ENCODE measurements at places on chromosomes 6 and 20.

DNA sequence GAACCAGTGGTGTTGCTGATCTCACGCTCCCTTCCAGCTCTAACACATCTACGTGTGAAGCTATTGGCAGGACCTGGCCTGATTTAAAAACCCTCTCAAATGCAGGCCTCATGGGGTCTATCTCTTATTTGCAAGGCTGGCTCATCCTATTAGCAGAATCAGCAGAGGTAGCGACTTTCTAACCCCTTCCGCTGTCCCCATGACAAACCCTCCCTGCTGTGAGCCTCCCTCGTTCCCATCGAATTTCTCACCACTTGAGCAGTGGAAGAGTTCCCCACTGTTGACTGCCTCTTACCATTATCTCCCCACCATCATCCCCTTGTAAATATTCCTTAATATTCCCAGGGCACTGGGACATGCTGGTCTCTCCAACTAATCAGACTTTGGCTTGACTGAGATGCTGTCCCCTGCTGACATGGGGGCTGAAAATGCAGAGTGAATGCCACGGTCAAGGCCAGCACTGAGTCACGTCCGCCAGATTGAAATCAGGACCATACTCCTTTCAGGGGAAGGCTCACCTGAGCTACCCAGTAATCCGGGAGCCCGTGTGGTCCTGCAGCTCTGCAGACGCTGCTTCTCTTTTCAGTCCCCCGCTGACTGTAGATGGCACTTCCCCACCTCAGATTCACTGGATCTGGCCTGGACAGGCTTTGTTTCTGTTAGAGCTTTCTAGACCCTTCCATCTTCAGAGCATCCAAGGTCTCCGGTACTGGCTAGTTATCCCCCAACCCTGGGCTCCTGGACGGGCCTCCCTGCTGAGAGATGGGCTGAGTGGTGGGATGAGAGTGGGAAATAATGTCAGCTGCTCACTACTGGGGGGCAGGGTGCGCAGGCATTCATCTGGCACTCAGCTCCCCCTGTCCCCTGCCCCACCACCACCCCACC lies 23.1 kb downstream of the AAR2 start:
- no peak overlapping the region for H3K27ac ChIP-seq
- DNase-seq, result no peak
- peaks cover 25% of the 10 kb centered on the region for H3K36me3 ChIP-seq
- no peaks in the 10 kb centered on the region for H3K27me3 ChIP-seq
- no peaks in the 10 kb centered on the region for H3K4me1 ChIP-seq

- DNase-seq, result no peak
- H3K27ac ChIP-seq, result no peak overlapping the region
- H3K4me3 ChIP-seq, result no peak overlapping the region
- no peaks in the 10 kb centered on the region for H3K4me1 ChIP-seq
- no peaks in the 10 kb centered on the region for H3K36me3 ChIP-seq
- H3K27me3 ChIP-seq, result no peaks in the 10 kb centered on the region
Measured at GRCh38 chr6:145587334-145587733, 148.0 kb downstream of the EPM2A start.

- H3K36me3 ChIP-seq, result no peaks in the 10 kb centered on the region
- no peak overlapping the region for H3K27ac ChIP-seq
- H3K4me1 ChIP-seq, result peaks cover 8% of the 10 kb centered on the region
- peak overlapping the region; percentile 16 for H3K4me3 ChIP-seq
- H3K27me3 ChIP-seq, result no peaks in the 10 kb centered on the region
Measured at GRCh38 chr6:154157082-154157481, 118.0 kb downstream of the OPRM1 start.

DNA sequence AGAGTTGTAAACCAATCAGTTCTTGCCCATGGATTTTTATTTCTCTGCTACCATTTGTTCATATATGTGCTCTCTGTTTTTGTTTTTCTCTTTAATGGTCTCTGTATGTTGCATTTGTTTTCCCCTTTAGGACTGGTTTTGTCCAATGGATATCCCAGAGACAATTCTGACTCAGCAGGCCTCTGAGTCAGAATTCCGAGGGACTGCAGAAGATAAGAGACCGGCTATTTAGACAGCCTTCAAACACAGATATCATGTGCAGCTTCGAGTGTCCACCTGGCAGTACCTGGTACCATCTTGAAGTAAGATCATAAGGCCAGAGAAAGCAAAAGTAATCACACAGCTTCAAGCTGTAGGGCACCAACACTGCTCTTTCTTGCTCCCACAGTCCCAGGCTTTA lies 125.5 kb downstream of the ELOVL4 start:
- H3K4me1 ChIP-seq, result no peaks in the 10 kb centered on the region
- no peak overlapping the region for H3K4me3 ChIP-seq
- no peak overlapping the region for H3K27ac ChIP-seq
- H3K27me3 ChIP-seq, result no peaks in the 10 kb centered on the region

DNA sequence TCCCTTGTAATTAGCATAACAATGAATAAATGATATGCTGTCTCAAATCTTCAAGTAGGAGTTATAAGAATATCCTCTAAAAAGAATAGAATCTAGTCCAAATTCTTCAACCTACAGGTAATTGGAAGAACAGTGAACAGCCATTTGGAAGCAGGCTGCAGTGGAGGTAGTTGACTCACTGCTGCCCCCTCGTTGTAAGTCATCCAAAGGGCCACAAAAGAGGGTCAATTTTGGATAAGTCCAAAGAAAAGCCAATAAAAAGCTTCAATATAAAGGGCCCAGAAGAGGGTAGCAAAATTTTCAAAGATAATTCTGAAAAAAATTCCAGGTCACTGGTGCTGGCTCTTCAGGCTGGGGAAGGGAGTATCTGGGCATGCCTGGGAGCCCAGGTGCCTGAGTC lies 60.8 kb upstream of the SSTR4 start:
- H3K36me3 ChIP-seq, result no peaks in the 10 kb centered on the region
- no peak for DNase-seq
- peaks cover 14% of the 10 kb centered on the region for H3K4me1 ChIP-seq
- H3K27ac ChIP-seq, result no peak overlapping the region

DNA sequence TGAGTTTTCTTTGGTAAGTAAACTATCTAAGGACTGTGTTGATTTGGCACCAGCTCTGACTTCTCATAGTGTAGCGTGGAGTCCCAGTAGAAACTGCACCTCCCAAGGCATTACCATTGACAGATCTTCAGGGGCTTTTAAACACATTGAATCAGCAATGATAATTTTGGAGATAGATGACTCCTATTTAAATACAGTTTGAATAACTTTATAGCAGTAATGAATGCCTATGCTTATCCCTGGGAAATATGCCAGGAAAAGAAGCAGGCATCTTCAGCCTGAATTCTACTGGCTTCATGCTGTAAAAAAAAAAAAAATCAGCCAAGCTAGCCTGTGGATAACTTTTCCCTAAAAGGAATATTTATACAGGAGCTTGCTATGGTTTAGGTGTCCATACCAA lies 895.9 kb downstream of the EYS start:
- no peak overlapping the region for H3K4me3 ChIP-seq
- no peak overlapping the region for H3K27ac ChIP-seq
- no peaks in the 10 kb centered on the region for H3K27me3 ChIP-seq
- no peaks in the 10 kb centered on the region for H3K36me3 ChIP-seq
- no peaks in the 10 kb centered on the region for H3K4me1 ChIP-seq

- peaks cover 16% of the 10 kb centered on the region for H3K4me1 ChIP-seq
- DNase-seq, result peak; percentile 98
- H3K27me3 ChIP-seq, result no peaks in the 10 kb centered on the region
- peaks cover under 1% of the 10 kb centered on the region for H3K36me3 ChIP-seq
- peak overlapping the region; percentile 63 for H3K4me3 ChIP-seq
- H3K27ac ChIP-seq, result peak overlapping the region; percentile 88
Measured at GRCh38 chr6:25992413-25993340, 30.1 kb downstream of the TRIM38 start.

DNA sequence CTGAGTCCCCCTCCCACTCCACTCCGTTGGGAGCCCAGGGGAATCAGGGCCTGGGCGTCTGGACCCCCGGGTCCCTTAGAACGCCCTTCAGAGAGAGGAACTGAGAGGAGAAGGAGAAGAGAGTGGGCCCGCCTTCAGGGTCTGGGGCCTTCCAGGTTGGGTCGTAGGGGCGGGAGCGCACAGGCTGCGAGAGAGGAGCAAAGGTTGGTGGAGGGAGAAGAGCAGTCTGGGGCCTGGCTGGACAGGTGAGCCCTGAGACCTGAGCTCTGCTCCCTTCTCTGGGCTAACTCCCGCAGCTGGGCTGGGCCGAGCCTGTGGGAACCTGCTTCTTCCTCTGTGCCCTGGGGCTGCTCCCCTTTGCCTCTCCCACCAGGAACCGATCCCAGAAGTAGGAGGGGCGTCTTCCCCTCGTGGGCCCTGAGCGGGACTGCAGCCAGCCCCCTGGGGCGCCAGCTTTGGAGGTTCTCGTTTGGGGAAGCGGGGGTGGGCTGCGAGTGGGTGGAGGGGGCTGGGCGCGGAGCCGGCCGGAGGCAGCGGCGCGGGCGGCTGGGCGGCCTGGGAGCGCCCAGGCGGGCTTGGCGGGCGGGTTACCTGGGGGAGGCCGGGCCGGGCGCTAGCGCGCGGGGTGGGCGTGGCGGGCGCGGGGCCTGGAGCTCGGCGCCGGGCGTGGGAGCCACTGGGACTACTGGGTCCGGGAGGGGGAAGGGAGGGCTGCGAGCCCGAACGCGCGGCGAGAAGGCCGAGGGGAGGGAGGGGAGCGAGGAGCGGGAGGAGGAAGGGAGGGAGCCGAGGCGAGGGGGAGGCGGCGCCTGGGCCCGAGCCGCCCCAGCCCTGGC lies at the start of gene DDR1:
Gene DDR1 (plus strand): TSS at position 835 of the 836 bp plus-strand sequence. CDS start 4,211 bp downstream, outside the sequence.
- H3K36me3 ChIP-seq, result peaks cover 3% of the 10 kb centered on the region
- no peaks in the 10 kb centered on the region for H3K27me3 ChIP-seq
- H3K4me1 ChIP-seq, result peaks cover 56% of the 10 kb centered on the region
- no peak for DNase-seq
- peak within 1 kb of the TSS; percentile 91 for H3K27ac ChIP-seq

- peaks cover 22% of the 10 kb centered on the region for H3K4me1 ChIP-seq
- no peak for DNase-seq
- no peaks in the 10 kb centered on the region for H3K36me3 ChIP-seq
- no peak overlapping the region for H3K27ac ChIP-seq
Measured at GRCh38 chr6:35223396-35223795, 9.6 kb downstream of the SCUBE3 start.

- H3K4me3 ChIP-seq, result no peak overlapping the region
- DNase-seq, result no peak
- H3K4me1 ChIP-seq, result no peaks in the 10 kb centered on the region
- H3K27me3 ChIP-seq, result no peaks in the 10 kb centered on the region
- no peaks in the 10 kb centered on the region for H3K36me3 ChIP-seq
Measured at GRCh38 chr20:61659994-61660346, 405.7 kb downstream of the TAF4 start.

DNA sequence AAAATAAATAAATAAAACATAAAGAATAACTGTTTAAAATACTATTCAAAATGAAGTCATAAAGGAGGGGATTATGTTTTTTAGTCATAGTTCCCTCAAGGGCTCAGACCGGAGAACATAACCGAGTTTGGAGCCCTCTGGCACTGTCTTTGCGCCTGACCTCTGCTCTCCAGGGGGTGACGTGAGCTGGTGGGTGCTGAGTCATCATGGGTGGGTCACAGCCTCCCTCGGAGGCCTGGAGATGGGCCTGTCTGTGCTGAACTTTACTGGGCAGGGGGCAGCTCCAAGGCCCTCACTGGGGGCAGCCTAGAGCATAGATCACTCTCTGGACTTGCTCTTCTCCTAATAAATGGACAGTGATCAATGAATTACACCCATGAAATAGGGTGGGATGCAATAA lies 3.1 kb upstream of the MAVS start:
- H3K36me3 ChIP-seq, result no peaks in the 10 kb centered on the region
- no peaks in the 10 kb centered on the region for H3K27me3 ChIP-seq
- H3K4me1 ChIP-seq, result peaks cover 23% of the 10 kb centered on the region
- no peak for DNase-seq

GRCh38 chr6:160073272-160073671 lies 48.3 kb upstream of the SLC22A1 start:
- H3K4me3 ChIP-seq, result no peak overlapping the region
- H3K4me1 ChIP-seq, result no peaks in the 10 kb centered on the region
- no peak for DNase-seq
- H3K36me3 ChIP-seq, result peaks cover 100% of the 10 kb centered on the region
- H3K27ac ChIP-seq, result no peak overlapping the region

- DNase-seq, result no peak
- H3K27me3 ChIP-seq, result no peaks in the 10 kb centered on the region
- no peak overlapping the region for H3K4me3 ChIP-seq
- peaks cover 12% of the 10 kb centered on the region for H3K4me1 ChIP-seq
- no peak overlapping the region for H3K27ac ChIP-seq
- no peaks in the 10 kb centered on the region for H3K36me3 ChIP-seq
Measured at GRCh38 chr6:116445102-116445501, 16.1 kb upstream of the CALHM6 start.

DNA sequence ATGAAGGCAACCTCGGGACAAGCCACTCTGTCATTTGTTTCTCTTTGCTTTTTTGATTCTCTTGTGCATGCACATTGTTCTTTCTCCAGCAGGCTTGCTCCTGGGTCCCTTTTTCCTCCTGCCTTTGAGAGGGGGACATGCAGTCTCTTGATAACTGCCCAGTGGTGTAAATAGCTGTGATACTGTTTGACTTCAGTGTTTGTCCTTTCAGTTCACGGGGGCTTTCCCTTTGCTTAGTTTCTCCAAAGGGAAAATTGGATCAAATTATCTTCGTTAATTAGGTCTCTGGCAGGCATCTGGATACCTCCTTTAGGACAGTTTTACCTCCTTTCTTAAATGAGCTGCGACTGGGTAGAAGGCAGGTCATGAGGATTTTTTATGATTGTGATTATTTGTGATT lies 41.5 kb downstream of the RALGAPB start:
- H3K27me3 ChIP-seq, result no peaks in the 10 kb centered on the region
- no peak overlapping the region for H3K4me3 ChIP-seq
- no peaks in the 10 kb centered on the region for H3K4me1 ChIP-seq
- no peak for DNase-seq
- no peak overlapping the region for H3K27ac ChIP-seq

DNA sequence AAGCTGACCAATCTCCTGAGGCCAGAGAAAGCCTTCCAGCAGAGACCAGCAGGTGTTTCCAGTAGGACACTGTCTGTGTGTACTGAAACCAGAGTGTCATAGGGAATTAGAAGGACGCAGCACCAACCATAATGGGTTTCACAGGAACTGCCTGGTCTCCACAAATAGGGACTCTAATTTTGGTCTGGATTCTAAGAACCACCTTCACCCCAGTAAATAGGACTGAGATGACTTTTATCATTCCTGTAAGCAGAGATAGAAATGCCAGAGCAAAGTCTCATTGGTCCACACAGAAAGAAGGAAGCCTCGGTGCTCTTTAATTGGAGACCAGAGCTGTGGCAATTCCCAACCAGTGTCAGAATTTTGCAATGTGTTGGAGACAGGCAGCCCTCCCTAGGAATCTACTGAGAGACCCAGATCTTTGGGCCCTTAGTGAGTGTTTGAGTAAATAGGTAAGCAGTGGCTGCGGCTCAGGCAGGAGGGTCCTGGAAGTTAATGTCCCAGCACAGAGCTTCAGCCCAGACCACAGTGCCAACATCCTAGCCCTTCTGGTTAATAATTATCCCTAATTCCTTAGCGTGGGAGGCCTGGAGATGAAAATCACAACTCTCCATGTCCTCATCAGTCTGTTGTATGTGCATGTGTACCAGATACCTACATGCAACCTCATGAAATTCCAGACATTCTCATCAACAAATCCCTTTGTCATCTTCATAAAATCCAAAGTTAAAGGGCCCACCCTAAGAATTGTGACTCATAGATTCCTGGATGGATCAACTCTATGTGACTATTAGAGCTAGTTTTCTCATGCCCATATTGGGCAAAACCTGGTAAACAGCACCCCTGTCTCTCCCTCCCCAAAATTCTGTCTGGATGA lies 81.2 kb downstream of the UNC5CL start:
- no peaks in the 10 kb centered on the region for H3K4me1 ChIP-seq
- peak; percentile 70 for DNase-seq
- H3K27ac ChIP-seq, result no peak overlapping the region
- H3K27me3 ChIP-seq, result no peaks in the 10 kb centered on the region
